ENCODE measurements at places on chromosomes 2 and 18. TPM values are rescaled to one million over a fixed set of nuclear protein-coding genes. Genes with fewer than 3 reads are reported as not detected.

CRYBA2 gene
- not detected for total RNA-seq

SIX3 gene
- total RNA-seq = not detected

CMPK2 gene
- 13.2 TPM for total RNA-seq

RMDN2 gene
- total RNA-seq = 39.0 TPM

EGR4 gene
- total RNA-seq = not detected

FSIP2 gene
- total RNA-seq = 8.4 TPM

- no peak for DNase-seq
Observed at GRCh38 chr2:241870611-241871537, 1.3 kb downstream of the RTP5 start.

DNA sequence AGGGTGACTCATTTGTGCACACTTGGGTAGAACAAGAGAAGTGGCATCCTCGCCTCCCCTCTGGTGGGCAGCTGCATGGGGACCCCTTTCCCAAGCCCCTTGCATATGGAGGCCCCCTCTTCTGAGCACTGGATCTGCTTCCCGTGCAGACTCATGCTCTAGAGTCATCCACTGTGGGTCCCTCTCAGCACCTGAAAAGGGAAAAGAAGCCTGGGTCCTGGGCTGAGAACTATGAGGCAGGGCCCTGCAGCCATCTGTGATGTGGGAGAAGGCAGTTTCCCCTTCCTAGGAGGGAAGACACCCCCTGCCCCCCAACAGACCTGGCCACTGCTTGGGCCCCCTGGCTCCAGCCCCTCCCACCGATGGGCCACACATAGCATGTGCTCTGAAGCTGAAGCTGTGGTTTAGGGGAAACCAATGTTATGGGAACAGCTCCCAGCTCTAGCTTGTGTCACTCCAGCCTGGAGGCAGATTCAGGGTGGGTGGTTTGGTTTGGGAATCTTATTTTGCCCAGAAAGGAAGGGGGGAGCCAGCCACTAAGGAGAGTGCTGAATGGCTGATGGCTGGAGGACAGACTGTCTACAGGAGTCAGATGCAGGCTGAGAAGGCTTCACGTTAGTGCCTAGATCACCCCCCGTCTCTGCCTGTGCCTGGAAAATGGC is 172.8 kb downstream of the GLI2 start:
- DNase-seq = no peak

- DNase-seq = no peak
Observed at GRCh38 chr18:43772907-43773306, 495.6 kb upstream of the SYT4 start.

DNA sequence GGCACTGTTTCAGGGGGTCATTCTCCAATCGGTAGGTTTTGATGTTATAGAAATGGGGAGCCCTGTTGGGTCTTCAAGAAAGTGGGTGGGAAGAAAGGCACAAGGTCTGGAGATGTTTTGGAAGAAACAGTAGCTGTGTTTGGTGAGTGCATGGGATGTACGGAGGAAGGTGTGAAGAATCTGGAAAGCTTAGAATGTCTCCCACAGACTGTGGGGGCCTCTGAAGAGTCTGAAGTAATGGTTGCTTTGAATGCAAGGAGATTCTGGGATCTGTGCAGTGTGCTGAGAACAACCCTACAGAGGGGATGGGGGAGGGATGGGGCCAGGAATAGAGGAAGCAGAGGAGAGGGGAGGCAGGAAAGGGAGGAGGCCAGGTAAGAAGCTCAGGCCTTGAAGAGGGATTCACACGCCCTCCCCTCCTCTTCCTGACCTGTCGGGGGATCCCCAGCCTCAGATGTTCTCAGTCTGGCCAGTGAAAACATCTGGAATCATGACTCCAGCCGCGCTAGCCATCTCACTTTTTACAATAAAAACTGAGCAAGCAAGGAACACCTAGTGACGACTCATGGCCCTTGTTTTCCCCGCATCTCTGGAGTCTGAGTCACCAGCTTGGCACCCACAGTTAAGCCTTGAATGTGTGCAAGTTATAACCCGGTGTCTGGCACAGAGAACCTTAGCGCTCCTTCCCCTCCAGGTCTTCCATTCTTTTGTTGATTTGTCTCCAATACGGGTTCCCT is 74.2 kb downstream of the SH3BP4 start:
- DNase-seq = peak; percentile 67

DNA sequence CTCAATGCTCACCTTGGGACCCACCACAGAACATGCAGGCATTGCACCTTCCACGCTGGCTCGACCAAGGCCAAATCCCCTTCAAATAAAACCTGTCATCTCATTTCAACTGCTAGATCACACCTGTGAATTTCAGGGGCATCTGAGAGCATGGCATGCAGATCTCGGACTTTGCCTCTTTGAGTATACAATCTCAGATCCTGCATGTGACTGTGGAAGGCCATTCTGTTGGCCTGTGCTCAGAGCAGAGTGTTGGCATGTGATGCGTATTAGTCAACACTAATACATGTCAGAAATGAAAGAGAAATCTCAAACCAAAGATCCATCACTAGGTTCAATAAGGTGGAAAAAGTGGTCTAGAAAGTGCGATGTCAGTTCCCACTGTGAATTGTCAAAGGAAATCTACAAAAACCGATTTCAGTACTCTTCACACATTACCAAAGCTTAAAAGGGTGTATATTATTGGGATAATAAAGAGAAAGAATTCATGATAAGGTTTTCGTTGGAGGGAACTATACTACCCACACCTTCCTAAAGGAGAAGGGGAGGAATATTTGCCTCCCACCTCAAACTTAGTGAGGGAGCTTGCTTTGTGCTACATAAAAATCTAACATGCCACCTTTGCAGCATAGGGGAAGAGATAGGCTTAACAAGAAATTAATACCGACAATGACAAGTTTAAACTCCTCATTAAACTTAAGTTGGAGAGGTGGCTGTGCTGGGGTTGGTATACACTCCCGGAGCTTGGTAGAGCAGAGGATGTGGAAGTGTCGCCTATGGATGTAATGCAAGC is 7.8 kb downstream of the XDH start:
- no peak for DNase-seq

DNA sequence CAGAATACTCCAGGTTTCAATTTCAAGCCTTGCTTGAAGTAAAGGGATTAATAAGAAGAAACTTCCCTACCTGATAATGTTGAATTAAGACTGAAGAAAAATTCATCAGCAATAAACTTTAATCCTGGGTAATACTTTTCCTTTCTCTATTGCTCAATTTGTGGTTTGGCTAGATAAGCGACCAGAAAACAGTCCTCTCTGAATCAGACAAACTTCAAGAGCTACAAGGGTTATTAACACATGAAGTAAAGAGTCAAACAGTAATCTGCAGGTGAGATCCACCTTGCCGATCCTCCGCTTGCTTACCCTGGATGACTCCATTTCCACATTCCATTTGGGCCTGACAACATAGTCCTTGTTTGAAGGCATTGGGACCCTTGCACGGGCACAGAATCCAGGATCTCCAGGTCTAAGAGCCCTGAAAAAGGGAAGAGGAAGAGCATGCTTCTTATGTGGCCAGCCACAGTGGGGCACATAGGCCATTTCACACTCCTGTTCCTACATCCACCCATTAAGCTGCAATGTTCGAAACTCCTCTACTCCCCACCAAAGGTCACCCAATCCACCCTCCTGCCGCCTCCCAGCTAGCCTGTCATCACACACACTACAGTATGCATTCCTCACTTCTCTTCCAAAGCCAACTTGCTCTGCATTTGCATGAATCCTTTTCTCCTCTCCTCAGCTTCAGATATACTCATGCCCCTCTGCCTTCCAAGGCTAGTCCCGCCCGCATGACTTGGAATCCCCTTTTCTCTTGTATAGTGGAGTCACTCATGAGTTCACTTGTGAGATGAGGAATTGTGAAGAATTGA is 39.8 kb downstream of the IWS1 start:
- DNase-seq = no peak

- no peak for DNase-seq
Observed at GRCh38 chr2:30708491-30709290, 98.6 kb downstream of the CAPN13 start.

DNA sequence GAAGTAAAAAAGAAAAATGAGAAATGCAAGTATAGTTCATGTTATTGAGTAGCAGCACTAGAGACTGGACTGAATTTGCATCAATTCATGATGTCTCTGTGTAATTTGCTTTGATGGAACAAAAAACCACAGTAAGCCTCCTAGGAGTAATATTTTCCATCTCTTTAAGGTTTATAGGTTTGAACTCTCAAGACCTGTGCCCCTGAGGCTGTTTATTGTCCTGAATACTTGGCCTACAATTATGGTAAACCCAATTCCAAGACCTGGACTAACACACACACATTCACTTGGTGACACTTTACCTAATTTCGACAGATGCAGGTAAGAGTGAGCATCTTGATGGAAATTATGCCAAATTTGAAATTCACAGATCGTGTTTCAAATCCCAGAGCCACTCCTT is 71.8 kb upstream of the ZNF521 start:
- DNase-seq = no peak

- no peak for DNase-seq
Observed at GRCh38 chr2:190318514-190318913, 1.1 kb downstream of the HIBCH start.

DNA sequence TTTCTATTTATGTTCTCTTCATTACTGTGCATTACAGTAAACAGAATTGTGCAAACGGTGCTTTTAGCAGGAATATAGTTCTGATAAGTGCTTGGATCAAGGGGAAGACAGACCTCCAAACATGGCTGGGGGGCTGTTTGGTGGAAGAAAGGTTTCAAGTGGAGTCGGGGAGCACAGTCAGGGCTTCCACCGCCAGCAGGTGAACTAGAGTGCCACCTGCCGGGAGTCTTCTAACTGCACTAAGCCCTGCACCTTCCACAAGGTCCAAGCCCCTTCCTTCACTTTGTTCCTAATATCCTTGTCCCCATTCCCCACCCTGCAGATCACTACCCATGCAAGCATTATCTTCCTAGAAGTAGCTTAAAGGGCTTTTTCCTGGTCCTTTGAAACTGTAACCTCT is 11.1 kb downstream of the ONECUT2 start:
- no peak for DNase-seq

DNA sequence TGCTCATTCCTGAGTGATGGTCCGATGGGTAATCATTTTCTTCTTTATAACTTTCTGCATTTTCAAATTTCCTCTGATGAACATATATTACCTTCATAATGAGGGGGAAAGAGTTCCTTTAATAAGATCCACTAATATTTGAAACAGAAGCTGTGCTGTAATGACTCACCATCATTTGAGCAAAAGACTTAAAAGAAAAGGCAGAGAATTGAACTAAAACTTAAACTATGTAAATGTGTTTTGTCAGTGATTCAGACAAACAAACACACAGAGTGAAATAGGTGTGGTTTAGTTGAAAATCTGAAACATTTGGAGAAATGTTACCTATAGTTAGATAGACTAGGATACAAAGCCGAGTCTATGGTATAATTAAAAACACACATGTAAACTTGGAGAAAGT is 209.6 kb downstream of the STK39 start:
- no peak for DNase-seq

GRCh38 chr2:11288431-11288830 is 56.0 kb downstream of the ROCK2 start:
- DNase-seq = no peak

DNA sequence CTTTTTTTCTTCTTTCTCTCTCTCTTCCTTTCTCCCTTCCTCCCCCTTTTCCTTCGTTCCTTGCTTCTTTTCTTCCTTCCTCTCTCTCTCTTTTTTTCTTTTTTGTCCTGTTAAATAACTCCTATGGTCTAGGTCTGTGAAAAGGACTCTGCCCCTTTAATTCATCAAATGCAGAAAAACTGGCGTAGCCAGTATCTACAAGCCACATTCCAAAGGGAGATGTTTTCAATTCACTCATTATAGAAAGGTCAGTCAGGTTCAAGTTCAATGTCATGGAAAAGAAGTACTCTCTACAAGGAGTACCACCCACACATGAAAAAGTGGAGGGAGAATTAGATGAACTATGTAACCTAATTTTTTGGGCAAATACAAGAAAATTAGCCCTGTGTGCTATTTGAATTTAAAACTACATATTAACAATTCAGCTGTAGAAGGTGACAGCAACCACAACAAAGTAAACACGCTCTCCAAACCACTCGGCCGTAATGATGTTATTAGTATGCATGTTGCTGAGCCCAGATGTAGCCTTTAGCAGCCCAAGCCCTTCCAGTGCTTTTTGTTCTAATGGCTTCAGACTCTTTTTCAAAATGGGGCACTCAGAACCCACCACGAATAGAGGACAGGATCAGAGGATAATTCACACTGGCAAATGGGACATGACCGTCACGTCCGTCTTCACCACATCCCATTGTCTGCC is 735.4 kb upstream of the FANCL start:
- DNase-seq = no peak

DNA sequence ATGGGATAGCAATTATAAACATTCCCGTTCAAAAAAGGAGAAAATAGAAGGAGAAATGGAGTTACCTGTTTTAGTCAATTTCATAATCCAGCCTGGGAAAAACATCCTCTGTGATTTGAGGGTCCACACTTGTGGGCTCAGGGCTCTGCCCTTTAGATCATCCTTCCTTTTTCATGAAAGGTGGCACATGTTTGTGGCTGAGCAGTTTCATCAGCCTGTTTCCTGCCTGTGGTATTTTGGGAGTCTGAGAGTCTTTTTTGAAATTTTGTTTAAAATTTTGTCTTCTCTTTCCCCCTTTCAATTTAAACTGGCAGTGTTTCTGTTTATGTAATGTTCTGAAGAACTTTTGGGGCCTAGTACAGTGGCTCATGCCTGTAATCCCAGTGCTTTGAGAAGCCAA is 84.0 kb downstream of the KIAA1328 start:
- DNase-seq = no peak

- peak; percentile 85 for DNase-seq
Observed at GRCh38 chr2:218397820-218398436, 1.7 kb upstream of the CTDSP1 start.

- DNase-seq = no peak
Observed at GRCh38 chr2:81247648-81248047, 943.1 kb upstream of the LRRTM1 start.

GRCh38 chr2:238689871-238690389 is 158.0 kb upstream of the TWIST2 start:
- no peak for DNase-seq

- no peak for DNase-seq
Observed at GRCh38 chr2:211181626-211182025, 625.2 kb downstream of the CPS1 start.

- DNase-seq = no peak
Observed at GRCh38 chr2:136248242-136248641, 130.3 kb upstream of the CXCR4 start.

DNA sequence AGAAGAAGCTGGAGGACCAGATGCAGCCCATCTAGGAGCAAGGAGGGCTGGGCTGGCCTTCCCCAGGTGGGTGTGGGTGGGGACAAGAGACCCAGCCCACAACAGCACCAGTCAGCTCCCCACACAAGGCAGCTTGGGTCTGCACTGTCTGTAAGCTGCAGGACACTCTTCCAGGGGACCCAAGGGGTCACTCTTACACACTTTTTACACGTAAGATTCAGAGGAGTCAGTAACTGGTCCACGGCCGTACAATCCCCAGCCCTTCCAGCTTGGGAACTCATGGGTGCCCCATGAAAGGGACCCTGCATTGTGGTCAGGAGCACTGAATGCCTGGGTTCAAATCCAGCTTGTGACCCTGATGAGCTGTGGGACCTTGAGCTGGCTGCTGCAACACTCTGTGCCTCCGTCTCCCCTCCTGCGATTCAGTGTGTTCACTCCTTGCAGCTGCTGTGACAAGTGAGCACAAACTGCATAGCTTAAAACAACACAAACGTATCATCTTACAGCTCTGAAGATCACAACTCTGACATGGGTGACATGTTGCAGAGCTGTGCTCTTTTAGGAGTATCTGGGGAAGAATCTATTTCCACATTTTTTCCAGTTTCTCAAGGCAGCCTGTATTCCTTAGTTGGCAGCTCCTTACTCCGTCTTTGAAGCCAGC is 11.1 kb upstream of the SLC66A3 start:
- no peak for DNase-seq

All from Peyer's patch (tissue), 4 donors.